Liver (tissue), 10 donors: ENCODE measurements at places on chromosomes 7 and 10. TPM values are rescaled to one million over a fixed set of nuclear protein-coding genes. Genes with fewer than 3 reads are reported as not detected.

DNA sequence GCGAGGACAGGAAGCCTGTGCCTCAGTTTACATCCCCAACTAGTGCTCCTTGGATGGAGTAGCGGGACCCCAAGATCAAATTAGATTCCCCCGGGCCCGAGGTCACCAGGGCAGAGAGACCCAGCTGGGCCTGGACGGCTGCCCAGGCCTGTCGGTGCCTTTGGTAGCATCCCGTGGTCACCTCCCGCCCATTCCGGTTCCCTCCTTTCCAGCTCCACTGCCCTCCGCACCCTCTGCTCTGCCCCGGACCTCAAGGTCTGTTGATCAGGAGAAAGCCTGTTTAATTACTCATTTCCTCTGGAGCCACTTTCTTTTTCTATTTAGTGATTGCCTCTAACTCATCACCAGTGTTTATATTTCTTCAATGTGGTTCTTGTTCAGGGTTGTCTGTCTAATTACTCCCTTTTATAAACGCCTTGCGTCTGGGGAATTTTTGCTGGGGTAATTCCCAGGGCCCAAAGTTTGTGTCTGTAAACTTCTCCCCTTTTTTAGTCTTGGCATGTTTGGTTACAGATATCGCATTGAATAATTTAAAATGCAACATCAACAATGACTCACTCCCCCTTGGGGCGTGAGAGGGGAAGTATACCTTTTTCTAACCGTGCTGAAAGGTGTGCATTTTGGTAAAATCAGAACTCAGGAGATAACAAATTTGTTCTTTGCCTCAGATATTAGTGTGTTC is 1.9 kb downstream of the FOXK1 start:
- H3K27ac ChIP-seq: peak overlapping the region; percentile 97
- peaks cover 10% of the 10 kb centered on the region for H3K4me1 ChIP-seq
- peak overlapping the region; percentile 96 for H3K4me3 ChIP-seq
- DNase-seq: peak; percentile 40
- no peaks in the 10 kb centered on the region for H3K36me3 ChIP-seq

GRCh38 chr7:18505870-18506460 is 10.4 kb downstream of the HDAC9 start:
- DNase-seq: no peak
- no peaks in the 10 kb centered on the region for H3K27me3 ChIP-seq
- no peaks in the 10 kb centered on the region for H3K36me3 ChIP-seq
- H3K4me1 ChIP-seq: no peaks in the 10 kb centered on the region

Gene DEPP1
- polyA plus RNA-seq: 33.5 TPM

DNA sequence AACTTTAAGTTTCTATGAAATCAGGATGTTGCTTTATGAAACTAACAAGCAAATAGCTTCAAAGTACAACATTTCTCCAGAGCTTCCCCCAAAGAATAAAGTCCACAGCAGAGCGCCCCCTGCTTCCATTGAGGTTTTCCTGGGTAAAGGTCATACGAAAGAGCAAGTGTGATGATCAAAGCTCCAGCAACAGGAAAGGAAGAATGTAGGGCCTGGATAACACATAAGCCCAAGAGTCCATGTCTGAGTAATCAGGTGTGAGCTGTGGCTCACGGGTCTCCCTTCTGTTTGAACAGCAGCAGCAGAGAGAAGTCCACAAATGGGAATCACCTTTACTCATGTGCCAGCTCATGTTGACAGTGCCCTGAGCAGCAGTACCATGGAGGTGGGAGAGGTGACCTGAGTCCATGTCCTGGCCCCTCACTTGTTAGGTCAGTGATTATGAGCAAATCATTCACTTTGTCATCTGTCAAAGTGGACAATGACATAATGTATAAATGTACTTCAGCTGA is 50.5 kb downstream of the MRPL32 start:
- no peak for DNase-seq
- no peak overlapping the region for H3K27ac ChIP-seq
- no peaks in the 10 kb centered on the region for H3K4me1 ChIP-seq
- H3K27me3 ChIP-seq: peaks cover 4% of the 10 kb centered on the region
- no peak overlapping the region for H3K4me3 ChIP-seq

Gene BEND7
- polyA plus RNA-seq: 6.1 TPM

- DNase-seq: no peak
- H3K27ac ChIP-seq: no peak overlapping the region
- H3K4me1 ChIP-seq: no peaks in the 10 kb centered on the region
- no peaks in the 10 kb centered on the region for H3K36me3 ChIP-seq
- no peak overlapping the region for H3K4me3 ChIP-seq
Observed at GRCh38 chr10:123884907-123885381, 6.7 kb downstream of the CPXM2 start.

DNA sequence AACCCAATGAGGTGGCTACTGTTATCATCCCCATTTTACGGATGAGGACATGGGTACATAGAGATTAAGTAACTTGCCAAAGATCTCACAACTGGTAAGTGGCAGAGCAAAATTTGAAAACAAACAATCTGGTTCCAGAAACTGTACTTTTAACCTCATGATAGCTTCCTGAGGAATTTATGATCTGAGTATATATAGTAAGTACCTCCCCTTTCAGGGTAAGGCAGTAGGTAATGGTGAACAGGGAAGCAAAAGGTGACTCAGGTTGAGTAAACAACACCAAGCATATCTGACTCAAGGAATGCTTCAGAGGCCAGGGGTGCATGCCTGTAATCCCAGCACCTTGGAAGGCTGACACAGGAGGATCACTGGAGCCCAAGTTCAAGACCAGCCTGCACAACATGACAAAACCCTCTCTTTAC is 21.1 kb downstream of the KLLN start:
- H3K36me3 ChIP-seq: no peaks in the 10 kb centered on the region
- no peak overlapping the region for H3K27ac ChIP-seq
- H3K27me3 ChIP-seq: no peaks in the 10 kb centered on the region
- no peak for DNase-seq
- no peak overlapping the region for H3K4me3 ChIP-seq

Gene CRYGN
- not detected for polyA plus RNA-seq

DNA sequence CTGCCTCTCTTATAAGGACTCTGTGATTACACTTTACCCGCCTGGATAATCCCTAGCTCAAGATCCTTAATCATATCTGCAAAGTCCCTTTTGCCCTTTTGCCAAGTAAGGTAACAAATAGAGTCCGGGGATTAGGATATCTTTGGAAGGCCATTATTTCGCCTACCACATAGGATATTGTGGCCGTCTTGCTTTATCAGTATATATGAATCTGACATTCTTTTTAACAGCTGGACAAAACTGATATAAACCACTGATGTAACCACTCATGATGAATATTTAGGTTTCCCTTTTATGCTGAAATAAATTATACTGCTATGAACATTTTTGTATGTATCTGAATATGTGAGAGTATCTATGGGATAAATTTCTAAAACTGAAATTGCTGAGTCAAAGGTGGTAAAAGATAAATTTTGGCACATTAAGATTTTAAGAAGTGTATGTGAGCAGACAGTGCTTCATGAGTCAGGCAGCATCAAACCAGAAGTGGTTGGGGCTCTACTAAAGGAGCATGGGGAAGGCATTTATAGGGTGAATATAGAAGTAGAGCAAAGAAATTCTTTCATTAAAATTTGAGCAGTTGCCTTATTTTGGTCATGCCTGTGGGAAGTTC is 44.7 kb downstream of the AVL9 start:
- no peaks in the 10 kb centered on the region for H3K4me1 ChIP-seq
- H3K4me3 ChIP-seq: no peak overlapping the region
- H3K27me3 ChIP-seq: no peaks in the 10 kb centered on the region
- no peak for DNase-seq
- no peak overlapping the region for H3K27ac ChIP-seq
- H3K36me3 ChIP-seq: peaks cover 3% of the 10 kb centered on the region

DNA sequence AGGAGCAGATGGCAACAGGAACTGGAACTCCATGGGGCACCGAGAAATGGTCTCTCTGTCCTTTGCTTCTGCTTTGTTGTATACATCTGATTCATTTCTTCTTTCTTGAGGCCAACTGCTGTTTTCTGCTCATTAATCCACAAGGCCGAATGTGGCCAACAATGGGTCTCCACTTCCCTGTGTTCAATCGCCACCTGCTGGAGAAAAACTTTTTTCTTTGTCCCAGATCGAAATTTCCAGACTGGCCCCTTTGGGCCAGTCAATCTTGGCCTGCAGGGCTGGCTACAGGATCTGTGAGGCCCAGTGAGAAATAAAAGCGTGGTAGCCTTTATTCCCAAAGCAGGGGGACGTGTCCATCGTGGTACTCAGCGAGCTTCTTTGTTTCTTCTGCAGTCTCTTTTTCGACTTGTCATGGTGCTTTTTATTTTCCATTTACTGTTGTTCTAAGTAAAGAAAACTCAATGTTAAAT is 58.8 kb downstream of the PARP12 start:
- no peak overlapping the region for H3K4me3 ChIP-seq
- no peak overlapping the region for H3K27ac ChIP-seq
- H3K4me1 ChIP-seq: peaks cover 2% of the 10 kb centered on the region

DNA sequence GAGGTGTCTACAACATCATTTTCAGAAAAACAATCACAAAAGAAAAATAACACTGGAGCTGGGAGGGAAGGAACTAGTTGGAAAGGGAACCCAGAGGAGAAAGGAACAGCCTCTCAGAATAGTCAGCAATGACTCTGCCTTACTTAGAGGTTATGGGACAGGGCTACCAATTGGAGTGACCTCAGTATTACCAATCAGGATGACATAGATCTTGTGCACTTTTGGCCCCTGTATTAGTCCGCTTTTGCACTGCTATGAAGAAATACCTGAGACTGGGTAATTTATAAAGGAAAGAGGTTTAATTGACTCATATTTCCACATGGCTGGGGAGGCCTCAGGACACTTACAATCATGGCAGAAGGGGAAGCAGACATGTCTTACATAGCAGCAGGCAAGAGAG is 99.7 kb upstream of the SDK1 start:
- no peak overlapping the region for H3K27ac ChIP-seq
- H3K27me3 ChIP-seq: no peaks in the 10 kb centered on the region
- H3K4me3 ChIP-seq: no peak overlapping the region
- DNase-seq: no peak

- peak overlapping the region; percentile 31 for H3K27ac ChIP-seq
- no peak overlapping the region for H3K4me3 ChIP-seq
- peaks cover 11% of the 10 kb centered on the region for H3K27me3 ChIP-seq
- H3K4me1 ChIP-seq: peaks cover 22% of the 10 kb centered on the region
- H3K36me3 ChIP-seq: peaks cover 6% of the 10 kb centered on the region
- no peak for DNase-seq
Observed at GRCh38 chr7:45919231-45919784, 1.8 kb downstream of the IGFBP3 start.

DNA sequence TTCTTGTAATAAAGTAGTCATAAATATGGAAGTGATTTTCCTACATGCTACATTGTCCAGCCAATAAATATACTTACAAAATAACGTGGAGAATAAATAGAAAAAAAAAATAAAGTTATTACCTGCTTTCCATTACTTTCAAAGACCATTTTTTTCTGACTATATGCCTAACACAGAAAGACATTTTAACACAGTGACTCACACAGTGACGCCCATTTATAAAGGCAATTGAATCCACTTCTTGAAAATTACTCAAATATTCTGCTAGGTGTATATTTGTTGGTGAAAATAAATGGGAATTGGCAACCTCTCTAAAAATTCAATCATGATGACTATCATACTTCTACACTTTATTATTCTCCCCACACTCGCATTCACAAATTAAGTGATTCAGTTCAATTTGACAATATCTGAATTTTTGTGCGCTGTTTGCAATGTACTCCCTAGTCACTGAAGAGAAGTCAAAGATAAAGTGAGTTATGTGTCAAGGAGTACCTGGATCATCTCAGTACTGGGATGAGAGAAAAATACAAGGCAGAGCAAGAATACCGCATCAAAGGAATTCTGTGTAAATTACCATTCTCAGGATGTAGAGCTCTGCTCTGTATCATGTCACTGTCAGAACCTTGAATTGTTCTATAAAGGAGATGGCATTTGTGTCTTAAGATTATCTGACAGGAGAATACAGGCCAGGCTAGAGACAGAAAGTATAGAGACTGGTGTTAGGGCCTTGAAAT is 642.7 kb downstream of the IPMK start:
- no peaks in the 10 kb centered on the region for H3K36me3 ChIP-seq
- no peaks in the 10 kb centered on the region for H3K27me3 ChIP-seq
- no peaks in the 10 kb centered on the region for H3K4me1 ChIP-seq
- H3K4me3 ChIP-seq: no peak overlapping the region
- no peak overlapping the region for H3K27ac ChIP-seq

- H3K36me3 ChIP-seq: no peaks in the 10 kb centered on the region
- peak overlapping the region; percentile 99 for H3K27ac ChIP-seq
- no peaks in the 10 kb centered on the region for H3K27me3 ChIP-seq
- peaks cover 11% of the 10 kb centered on the region for H3K4me1 ChIP-seq
Observed at GRCh38 chr7:116672596-116673456, 830 bp downstream of the MET start.
